ENCODE measurements at places on chromosomes 13 and 19. TPM values are rescaled to one million over a fixed set of nuclear protein-coding genes. Genes with fewer than 3 reads are reported as not detected.

Gene TLE6
- total RNA-seq = 1.6 TPM

Gene KANK3
- 0.33 TPM for total RNA-seq

Gene IL11
- 2.5 TPM for total RNA-seq

Gene STXBP2
- 82.0 TPM for total RNA-seq

Gene TTYH1
- not detected for total RNA-seq

- DNase-seq = no peak
Observed at GRCh38 chr19:36182612-36183244, 30.5 kb upstream of the COX7A1 start.

GRCh38 chr13:90055121-90055520 is 1292.4 kb upstream of the MIR17HG start:
- peak; percentile 35 for DNase-seq

- no peak for DNase-seq
Observed at GRCh38 chr13:30774214-30774730, 38.9 kb downstream of the ALOX5AP start.

DNA sequence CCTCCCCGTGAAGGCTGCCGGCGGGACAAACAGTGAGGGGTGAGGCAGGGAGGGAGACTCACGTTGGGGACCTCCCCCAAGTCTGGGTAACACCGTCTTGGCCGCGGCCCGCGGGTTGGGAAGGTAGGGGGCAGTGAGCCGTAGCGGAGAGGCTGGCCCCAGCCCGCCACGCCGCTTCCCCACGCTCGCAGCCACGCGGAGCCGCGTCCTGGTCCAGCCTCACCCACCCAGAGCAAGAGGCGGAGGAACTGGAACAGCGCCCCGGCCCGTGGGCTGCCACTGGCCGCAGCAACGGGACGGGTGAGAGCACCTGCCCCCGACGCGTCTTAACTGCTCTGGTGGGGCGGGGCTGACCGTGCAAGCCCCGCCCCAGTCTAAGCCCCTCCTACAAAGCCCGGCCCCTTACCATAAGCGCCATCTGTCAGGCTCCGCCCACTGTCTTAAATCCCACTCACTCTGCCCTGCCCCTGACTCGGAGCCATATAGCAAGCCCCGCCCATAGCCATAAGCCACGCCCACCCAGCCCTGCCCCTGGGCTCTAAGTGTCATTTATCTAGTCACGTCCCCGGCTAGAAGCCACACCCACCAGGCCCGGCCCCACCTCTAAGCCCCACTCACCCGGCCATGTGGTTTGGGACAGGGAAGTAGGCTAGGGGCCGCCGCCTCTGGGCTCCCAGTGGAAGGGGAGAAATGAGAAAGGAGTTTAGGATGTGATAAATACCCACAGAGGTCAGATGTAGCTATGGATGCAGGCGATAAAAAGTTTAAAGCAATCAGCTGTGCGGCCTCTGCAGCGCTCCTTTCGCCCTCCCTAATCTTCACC is 2.1 kb upstream of the CCL25 start:
- DNase-seq = peak; percentile 39

GRCh38 chr13:48631441-48631840 is 22.3 kb upstream of the CYSLTR2 start:
- DNase-seq = no peak
